ENCODE measurements at places on chromosomes 1 and 21.

DNA sequence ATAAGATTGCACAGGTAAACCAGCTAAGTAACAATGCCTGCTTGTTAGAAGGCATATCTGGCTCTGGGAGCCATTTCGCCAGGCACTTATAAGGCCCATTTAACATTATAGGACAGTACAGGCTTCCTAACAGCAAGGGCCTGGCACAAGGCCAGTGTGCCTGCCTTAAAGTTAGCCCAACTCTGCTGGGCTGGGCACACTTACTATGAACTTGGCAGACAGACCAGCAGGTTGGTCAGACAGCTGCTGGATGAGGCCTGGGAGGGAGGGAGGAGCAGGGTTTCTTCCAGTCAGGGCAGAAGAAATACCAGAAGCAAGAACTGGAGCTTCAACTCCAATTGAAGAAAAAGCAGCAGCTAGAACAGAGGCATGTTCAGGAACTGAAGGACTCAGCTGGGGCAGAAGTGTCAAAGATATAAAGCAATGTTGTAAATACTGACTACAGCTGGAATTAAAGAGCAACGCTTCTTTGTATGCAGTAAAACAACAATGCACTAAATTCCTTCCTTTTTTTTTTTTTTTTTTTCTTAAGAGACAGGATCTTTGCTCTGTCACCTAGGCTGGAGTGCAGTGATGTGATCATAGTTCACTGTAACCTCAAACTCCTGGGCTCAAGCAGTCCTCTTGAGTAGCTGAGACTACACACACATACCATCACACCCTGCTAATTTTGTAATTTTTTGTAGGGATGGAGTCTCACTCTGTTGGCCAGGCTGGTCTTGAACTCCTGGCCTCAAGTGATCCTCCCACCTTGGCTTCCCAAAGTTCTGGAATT is 4.9 kb downstream of the CACHD1 start:
- DNase-seq = no peak

- DNase-seq = no peak
Measured at GRCh38 chr21:38260426-38260825, 3.6 kb downstream of the KCNJ15 start.

DNA sequence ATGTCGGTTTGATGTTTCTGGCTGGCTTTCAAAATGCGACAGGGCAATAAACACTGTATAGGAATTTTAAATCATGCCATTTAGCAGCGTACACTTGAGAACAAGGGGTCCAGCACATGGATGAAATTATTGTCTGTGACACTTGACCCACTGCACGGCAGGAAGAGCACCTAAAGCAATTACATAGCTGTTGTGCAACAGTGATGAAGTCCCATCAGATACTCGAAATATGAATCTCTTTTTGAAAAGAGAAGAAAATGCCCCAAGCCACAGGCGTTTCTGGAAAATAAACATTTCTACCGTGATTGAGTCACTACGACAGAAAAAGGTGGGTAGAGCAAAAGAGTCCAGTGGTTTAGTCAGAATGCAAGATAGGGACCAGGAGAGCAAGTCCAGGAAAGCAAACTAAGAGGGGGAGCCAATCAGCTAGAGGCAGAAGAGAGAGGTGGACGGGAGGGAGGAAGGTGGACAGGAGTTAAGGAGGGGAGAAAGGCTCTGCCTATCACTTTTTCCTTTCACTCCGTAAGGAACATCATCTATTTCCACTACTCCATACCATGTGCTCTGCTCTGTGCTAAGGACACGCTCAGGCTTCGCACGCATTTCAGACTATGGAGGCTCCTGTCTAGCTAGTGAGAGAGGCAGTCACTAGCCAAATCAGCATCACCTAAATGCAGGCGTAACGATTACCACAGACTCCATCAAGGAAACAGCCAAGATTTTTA is 6.4 kb downstream of the DSCAM start:
- no peak for DNase-seq

- no peak for DNase-seq
Measured at GRCh38 chr1:219067350-219067712, 106.3 kb upstream of the LYPLAL1 start.

- no peak for DNase-seq
Measured at GRCh38 chr21:25964015-25964414, 206.6 kb downstream of the APP start.

- no peak for DNase-seq
Measured at GRCh38 chr1:6511056-6511455, 19.6 kb upstream of the PLEKHG5 start.

GRCh38 chr1:165300400-165300903 is 56.1 kb downstream of the LMX1A start:
- no peak for DNase-seq

- DNase-seq = no peak
Measured at GRCh38 chr1:7420098-7420445, 351.0 kb upstream of the VAMP3 start.

DNA sequence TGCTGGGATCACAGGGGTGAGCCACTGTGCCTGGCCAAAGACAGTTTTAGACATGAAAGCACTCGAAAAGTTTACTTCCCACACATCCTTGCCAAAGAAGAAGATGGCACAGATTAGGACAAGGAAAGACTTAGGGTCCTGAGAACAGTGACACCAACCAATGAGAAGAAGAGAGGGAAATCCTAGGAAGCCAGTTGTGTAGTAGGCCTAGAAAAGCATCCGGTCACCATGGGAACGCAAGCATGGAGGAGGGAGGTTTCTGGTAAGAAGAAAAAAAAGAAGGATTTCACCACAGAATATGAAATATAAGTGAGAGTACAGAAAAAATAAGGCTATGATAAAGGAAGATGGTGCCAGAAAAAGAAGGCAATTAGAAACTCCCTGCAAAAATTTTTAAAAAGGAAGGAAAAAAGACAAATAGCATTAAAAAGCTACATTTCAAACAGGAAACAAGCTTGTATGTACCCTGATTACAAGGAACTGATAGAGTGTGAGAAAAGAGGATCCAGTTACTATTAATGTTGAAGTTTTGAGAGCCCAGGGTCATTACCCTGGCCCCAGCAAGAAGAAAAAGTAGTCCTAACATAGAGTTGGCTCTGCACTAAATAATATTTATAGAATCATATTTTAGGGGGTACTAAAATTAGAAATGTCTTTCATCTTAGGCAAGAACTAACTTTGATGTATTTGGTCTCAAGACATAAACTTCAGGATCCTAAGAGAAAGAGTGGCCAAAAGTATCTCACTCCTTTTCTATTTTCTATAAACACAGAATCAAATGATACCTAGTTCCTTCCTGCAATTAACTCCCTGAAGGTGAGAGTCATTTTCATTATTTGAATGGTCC is 16.1 kb downstream of the DIPK1A start:
- no peak for DNase-seq

GRCh38 chr1:151255381-151255780 is 847 bp downstream of the PSMD4 start:
- peak; percentile 7 for DNase-seq
